ENCODE measurements at places on chromosomes 7 and 10.

DNA sequence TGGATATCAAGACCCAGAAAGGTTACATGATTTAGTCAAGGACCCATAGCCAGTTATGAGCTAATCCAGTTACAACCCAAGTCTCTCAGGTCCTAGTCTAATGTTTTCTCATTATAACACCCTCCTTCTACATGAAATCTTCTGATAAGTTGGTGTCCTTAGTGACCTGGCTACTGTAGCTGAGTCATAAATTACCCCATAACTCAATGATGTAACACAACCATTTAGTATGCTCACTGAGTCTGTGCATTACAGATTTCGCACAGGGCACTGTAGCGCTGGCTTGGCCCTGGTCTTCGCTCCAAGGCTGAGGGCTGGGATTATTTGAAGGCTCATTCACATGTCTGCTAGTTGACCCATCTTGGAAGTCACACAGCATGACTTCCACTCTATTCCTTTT is 36.0 kb upstream of the GLCCI1 start:
- no peak for DNase-seq

GRCh38 chr7:151272405-151272804 is 23.9 kb upstream of the SMARCD3 start:
- no peak for DNase-seq

DNA sequence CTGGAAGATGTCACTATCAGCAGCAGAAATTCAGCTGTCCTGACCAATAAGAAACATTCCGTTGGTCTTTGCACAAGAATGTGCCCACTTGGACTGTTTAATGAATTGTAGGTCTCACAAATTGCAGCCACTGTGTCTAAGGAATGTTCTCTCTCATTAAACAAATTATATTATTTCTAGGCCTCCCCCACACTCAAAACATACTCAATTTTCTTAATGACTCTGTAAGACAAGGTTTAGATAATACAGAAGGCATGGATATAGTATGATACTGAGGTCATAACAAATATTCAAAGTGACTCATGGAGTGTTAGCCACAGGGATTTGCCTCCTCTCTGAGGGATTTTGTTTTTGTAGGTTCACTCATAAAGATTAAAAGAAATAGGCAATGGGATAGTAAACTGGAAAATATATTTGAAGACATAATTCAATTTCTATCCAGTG is 197.5 kb downstream of the PTN start:
- DNase-seq: no peak

GRCh38 chr10:114766470-114766869 is 55.1 kb upstream of the FHIP2A start:
- DNase-seq: no peak
